ENCODE measurements at places on chromosomes 4 and X.

DNA sequence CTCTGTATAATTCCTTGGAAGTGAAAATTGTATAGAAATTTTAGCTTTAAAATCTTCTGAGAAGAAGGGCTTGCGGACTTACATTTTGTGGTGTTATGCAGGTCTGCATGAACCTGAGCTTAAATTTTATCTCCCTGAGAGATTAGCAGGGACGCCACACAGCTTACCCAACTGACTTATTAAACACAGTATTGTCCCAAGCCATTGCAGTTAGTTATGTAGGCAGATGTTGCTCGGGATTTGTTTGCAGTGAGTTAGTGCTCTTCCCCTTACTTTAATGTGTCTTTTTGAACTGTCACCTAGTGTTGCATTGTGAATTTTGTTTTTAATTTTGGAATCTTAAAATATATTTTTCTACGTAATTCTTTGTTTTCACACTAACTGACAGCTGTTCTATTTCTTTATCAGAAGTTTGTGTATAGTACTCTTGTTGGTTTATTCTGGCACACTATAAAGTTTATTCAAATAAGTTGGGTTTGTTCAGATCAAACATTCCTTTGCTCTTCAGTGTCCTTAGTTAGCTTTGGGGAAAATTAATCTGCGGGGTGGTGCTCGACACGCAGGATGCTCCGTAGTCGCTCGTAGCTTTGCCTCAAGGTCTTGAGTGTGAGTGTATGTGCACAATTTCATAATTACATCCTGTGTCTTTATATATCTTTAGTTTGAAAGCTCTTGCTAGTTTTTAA lies 145.4 kb downstream of the STIM2 start:
- no peaks in the 10 kb centered on the region for H3K36me3 ChIP-seq
- no peaks in the 10 kb centered on the region for H3K27me3 ChIP-seq
- H3K4me1 ChIP-seq = peaks cover 18% of the 10 kb centered on the region
- H3K4me3 ChIP-seq = no peak overlapping the region
- DNase-seq = no peak
- no peak overlapping the region for H3K27ac ChIP-seq

DNA sequence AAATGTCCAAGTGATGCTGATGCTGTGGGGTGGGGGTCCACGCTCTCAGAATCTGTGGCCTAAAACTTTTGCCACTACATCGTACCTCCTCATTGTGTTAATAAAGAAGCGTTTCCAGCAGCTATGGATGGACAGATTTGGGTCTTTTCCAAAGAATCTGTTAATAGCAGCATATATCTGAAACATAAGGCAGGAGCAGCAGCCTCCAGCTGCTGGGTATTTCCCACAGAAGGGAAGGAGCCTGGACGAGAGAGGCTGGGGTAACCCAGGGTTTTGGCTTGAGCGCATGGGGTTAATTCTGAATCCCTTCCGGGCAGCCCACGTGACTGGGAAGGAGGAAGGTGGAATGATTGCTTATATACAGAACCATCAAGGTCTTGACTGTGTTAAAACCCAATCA lies 332.4 kb downstream of the BCOR start:
- H3K4me3 ChIP-seq = no peak overlapping the region
- no peaks in the 10 kb centered on the region for H3K36me3 ChIP-seq
- no peak overlapping the region for H3K27ac ChIP-seq
- peaks cover 46% of the 10 kb centered on the region for H3K4me1 ChIP-seq
- DNase-seq = no peak
- H3K27me3 ChIP-seq = peaks cover 26% of the 10 kb centered on the region

DNA sequence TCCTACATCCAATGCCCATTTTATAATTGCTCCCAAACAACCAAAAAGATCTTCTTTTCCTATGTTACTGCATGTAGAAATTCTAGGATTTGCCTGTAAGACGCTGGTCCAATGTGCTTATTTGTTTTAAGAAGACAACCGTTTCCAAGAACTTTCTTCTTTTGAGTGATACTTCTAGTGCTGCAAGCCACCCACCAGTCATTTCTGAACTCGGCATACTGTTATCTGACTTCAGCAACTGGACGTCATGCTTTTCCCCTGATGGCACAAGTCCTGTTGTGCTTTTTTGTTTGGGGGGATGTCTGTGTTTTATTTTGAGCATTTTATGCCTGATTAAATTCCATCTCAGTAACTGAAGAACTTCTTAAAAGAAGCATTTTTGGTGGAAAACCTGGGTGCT lies 16.0 kb upstream of the RAP1GDS1 start:
- no peaks in the 10 kb centered on the region for H3K4me1 ChIP-seq
- no peak for DNase-seq
- H3K27ac ChIP-seq = no peak overlapping the region
- no peaks in the 10 kb centered on the region for H3K36me3 ChIP-seq

GRCh38 chr4:176090115-176090514 lies 24.5 kb downstream of the WDR17 start:
- no peaks in the 10 kb centered on the region for H3K4me1 ChIP-seq
- H3K27ac ChIP-seq = no peak overlapping the region
- no peak overlapping the region for H3K4me3 ChIP-seq
- H3K27me3 ChIP-seq = no peaks in the 10 kb centered on the region
- DNase-seq = no peak

GRCh38 chr4:100420571-100420970 lies 97.3 kb downstream of the EMCN start:
- H3K27ac ChIP-seq = no peak overlapping the region
- no peaks in the 10 kb centered on the region for H3K36me3 ChIP-seq
- no peak for DNase-seq
- peaks cover 3% of the 10 kb centered on the region for H3K27me3 ChIP-seq
- no peak overlapping the region for H3K4me3 ChIP-seq
- H3K4me1 ChIP-seq = no peaks in the 10 kb centered on the region

All from nephron progenitor cell (in vitro differentiated cells).